ENCODE measurements at places on chromosomes 5 and 9.

- DNase-seq: peak; percentile 19
Observed at GRCh38 chr9:105950448-105950847, 256.1 kb downstream of the TMEM38B start.

- DNase-seq: no peak
Observed at GRCh38 chr5:11224436-11225187, 463.6 kb upstream of the DAP start.

DNA sequence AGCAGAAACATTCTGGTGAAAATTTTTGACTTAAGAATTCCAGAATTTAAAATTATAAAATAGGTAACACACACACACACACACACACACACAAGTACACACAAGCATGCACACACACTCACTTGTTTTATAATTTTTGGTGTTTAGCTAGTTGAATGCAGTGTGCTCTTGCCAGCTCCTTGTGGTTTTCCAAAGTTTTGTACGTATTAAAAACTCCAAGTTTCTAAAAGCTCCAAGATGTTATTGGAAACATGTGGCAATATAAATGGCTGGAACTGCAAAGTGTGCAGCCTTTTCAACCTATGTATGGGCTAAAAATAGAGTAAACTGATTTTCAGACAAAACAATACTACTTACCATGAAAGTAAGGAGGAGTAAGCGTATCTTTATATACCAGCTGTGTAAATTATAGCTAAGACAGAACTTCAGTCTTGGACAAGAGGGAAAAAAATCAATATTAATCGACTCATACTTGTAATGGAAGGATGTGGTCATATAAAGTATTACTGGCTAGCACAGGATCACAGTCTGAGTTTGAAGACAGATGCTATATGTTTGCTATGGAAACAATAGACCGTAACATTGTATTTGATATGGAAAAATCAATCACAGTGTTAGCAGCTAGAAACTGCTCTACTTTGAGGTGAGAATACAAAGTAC, 727.1 kb upstream of the GRAMD2B start:
- DNase-seq: no peak

DNA sequence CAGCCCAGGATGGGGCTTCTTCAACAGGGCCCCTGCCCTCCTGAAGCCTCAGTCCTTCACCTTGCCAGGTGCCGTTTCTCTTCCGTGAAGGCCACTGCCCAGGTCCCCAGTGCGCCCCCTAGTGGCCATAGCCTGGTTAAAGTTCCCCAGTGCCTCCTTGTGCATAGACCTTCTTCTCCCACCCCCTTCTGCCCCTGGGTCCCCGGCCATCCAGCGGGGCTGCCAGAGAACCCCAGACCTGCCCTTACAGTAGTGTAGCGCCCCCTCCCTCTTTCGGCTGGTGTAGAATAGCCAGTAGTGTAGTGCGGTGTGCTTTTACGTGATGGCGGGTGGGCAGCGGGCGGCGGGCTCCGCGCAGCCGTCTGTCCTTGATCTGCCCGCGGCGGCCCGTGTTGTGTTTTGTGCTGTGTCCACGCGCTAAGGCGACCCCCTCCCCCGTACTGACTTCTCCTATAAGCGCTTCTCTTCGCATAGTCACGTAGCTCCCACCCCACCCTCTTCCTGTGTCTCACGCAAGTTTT, 23.6 kb downstream of the PCDHGC5 start:
- no peak for DNase-seq

DNA sequence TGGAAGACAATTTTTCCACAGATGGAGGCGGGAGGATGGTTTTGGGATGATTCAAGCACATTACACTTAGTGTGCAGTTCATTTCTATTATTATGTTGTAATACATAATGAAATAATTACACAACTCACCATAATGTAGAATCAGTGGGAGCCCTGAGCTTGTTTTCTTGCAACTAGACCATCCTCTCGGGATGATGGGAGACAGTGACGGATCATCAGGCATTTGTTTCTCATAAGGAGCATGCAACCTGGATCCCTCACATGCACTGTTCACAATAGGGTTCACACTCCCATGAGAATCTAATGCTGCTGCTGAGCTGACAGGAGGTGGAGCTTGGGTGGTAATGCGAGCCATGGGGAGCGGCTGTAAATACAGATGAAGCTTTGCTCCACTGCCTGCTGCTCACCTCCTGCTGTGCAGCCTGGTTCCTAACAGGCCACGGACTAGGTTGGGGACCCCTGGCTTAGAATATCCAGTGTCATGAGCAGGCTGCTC, 1.6 kb downstream of the STKLD1 start:
- DNase-seq: no peak

GRCh38 chr5:37663538-37663937, 176.3 kb downstream of the GDNF start:
- DNase-seq: no peak

DNA sequence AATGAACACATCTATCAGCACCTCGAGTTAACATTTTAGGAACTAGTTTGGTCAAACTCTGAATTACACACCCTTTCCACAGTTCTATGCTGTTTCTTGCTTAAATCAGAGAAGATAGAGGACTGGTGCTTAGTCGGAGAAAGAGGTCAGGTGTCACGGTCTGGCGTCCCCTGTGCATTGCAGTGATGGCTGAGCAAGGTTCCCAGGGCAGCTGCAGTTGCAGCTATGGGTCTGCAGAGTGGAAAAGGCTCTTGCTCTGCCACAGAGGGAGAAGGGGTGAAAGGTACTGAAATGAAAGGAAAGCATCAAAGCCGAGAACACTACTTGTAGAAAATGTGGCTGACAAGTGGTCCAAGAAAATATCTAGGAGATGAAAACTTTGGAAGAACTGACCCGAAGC, 25.2 kb upstream of the SH3RF2 start:
- DNase-seq: no peak

GRCh38 chr9:127316586-127317323, 52.2 kb downstream of the GARNL3 start:
- no peak for DNase-seq

- no peak for DNase-seq
Observed at GRCh38 chr5:124706729-124707361, 39.6 kb downstream of the ZNF608 start.

DNA sequence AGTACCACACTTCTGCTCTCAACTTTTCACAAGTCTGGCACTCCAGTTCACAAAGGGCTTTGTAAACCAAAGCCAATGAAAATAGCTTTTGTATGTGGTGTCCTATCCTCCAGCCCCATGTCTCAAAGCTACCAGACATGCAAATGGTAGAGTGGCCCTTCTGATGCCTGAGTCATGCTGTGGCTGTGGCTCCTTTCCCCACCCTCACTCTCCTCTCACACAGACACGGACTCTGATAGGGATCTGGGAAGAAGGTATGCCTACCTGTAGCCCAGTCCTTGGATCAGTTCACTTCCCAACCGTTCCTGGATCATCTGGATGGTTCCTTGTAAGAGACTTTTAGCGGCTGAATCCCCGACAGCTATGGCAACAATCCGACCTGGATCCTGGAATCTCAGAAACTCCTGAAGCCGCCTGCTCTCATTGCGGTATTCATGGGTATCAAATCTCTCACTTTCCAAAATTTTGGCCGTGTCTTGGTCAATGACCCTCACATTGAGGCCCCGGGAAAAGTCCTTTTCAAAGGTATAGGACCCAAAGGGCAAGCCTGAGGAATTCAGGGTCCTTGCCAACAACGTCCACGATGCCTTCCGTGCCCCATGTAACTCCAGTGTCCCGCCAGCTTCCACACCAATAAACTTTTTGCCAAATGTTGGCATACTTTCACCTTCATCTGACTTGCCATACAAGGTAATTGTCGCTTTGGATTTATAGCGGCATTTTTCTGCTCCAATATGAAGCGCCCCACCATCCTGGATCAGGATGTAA, 23.4 kb downstream of the CEMIP2 start:
- DNase-seq: no peak

DNA sequence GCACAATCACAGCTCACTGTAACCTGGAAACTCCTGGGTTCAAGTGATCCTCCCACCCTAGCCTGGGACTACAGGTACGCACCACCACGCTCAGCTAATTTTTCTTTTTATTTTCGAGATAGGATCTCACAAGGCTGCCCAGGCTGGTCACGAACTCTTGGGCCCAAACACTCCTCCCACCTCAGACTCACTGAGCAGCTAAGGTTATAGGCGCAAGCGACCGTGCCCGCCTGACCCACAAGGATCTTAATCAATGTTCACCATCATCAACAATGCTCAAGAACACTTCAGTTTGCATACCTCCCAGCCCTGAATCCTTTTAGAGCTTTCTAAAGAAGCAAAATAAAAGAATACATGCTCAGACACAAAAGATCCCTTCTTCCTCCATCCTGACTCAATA, 13.2 kb downstream of the ETF1 start:
- no peak for DNase-seq

- DNase-seq: no peak
Observed at GRCh38 chr5:126438267-126438666, 15.1 kb downstream of the GRAMD2B start.

DNA sequence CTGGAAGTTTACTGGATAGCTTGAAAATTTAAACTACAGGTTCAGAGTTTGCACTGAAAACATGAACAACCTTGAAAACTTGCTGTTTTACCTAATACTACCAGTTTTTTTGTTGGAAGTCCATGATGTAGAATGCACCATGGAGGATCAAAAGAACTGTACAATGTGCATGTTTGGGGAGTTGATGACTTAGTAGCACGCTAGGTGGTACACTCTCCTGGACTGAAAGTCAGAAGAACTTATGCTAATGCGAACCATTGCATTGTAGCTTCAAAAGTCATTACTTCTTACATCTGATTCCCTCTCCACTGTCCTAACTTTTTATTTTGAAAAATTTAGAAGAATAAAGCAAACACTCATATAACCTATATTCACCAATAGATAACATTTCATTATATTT, 211.0 kb downstream of the OSTF1 start:
- no peak for DNase-seq

- DNase-seq: no peak
Observed at GRCh38 chr5:22900801-22901310, 47.7 kb upstream of the CDH12 start.

DNA sequence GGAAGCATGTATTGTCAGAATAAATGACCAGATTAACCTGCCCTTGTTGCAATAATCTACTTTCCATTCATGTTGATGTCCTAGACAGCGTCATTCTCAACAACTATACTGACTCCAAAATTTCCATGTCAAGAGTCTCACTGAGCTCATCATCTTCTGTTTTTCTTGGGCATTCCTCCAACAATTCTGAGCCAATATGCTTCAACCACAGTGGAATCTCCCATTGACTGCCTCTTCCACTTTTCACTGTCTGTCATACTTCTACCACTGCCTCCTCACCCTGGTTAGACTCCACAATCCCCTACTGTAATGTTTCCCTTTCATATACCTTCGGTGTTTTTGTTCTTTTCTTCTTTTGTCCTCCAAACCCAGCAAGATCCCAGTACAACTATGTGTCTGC, 162.8 kb downstream of the TLE1 start:
- no peak for DNase-seq

DNA sequence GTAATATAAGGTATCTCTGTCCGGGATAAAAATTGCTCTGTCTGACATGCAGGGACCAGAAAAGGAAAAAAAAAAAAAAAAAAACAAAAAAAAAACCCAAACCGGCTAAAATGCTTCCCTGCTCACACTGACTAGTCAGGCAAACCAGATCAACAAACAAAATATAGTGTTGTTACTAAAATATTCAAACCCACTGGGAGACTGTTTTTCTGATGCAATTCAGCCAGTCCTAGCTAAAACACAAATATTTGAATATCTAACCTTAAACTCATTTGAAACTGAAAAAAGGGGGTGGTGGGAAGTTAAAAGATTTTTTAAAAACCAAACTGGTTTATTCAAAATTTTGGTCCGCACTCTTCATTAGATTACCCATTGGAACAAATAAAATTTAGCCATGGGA, 61.0 kb downstream of the APBA1 start:
- no peak for DNase-seq

DNA sequence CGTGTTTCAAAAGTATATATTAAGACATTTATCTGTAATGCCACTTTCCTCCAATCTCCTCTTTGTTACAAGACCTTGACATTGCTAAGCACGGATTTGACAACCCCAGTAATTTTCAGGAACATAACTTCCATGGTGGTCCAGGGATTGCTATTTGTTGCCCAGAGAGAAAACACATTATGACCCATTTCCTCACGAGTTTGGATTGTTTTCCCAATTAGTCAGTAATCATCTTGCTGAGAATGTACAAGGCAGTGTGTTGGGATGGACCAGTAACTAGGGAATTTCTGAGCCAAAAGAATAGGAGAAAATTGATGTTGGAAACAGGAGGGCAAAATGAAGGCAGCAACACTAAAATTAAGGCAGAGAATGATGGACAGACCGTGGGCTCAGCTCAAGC, 574.1 kb downstream of the EBF1 start:
- DNase-seq: no peak

- DNase-seq: no peak
Observed at GRCh38 chr5:2891781-2892180, 140.3 kb upstream of the IRX2 start.

DNA sequence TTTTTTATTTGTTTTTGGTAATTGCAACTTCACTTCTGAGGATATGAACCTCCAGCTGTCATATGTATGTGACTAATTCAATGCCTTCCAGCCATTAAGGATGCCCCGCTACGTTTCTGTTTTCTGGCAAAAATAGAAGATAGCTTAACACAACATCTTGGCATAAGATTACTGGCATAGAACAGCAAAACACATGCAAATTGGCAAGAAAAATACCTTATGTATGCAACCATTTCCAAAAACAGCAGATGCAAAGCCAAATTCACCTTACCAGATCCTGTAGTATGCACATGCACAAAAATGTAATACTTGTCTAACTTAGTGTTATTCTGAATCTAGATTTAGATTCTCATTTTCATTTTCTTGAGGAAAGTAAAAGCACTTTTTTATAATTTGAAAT, 461.1 kb upstream of the CYLC2 start:
- DNase-seq: no peak

GRCh38 chr5:112097768-112098167, 321.3 kb downstream of the EPB41L4A start:
- DNase-seq: no peak

- no peak for DNase-seq
Observed at GRCh38 chr5:6576861-6577501, 55.9 kb downstream of the NSUN2 start.

DNA sequence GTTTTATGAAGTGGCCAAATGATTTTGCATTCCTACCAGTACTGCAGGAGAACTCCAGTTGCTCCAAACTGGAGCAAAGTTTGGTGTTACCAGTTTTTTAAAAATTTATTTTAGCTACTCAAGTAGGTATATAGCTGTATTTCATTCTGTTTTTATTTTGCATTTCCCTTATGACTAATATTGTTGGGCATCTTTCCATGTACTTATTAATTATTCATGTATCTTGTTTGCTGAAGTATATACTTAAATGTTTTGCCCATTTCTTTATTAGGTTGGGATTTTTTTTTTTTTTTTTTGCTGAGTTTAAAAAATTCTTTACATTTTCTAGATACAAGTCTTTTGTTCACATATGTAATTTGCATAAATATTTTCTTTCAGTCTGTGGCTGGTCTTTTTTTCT, 386.6 kb upstream of the DAB2 start:
- no peak for DNase-seq

GRCh38 chr5:38420691-38421390, 135.6 kb downstream of the LIFR start:
- DNase-seq: no peak

DNA sequence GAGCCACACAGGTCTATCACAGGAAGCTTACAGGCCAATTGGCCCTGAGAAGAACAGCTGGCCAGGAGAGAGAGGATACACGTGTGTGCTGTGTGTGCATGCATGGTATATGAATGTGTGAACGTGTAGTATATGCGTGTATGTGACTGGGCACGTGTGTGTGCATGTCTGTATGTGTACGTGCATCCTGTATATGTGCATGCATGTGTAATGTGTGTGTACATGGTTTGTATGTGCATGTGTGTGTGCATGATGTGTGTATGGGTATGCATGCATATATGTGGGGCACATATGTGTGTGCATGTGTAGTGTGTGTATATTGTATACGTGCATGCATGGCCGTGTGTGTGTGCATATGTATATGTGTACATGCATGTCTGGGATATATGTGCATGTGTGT, 57.0 kb upstream of the FCN2 start:
- DNase-seq: no peak

Data from chondrocyte (in vitro differentiated cells).